CD4-positive, alpha-beta T cell treated with Interferon alpha-2 for 1 hour (primary cell): ENCODE measurements at places on chromosomes 12 and 14.
A peak's percentile ranks its signal among the peaks of the same experiment; 100 is the strongest.

- no peak for DNase-seq
Observed at GRCh38 chr12:3195859-3196483, 118.8 kb downstream of the TSPAN9 start.

DNA sequence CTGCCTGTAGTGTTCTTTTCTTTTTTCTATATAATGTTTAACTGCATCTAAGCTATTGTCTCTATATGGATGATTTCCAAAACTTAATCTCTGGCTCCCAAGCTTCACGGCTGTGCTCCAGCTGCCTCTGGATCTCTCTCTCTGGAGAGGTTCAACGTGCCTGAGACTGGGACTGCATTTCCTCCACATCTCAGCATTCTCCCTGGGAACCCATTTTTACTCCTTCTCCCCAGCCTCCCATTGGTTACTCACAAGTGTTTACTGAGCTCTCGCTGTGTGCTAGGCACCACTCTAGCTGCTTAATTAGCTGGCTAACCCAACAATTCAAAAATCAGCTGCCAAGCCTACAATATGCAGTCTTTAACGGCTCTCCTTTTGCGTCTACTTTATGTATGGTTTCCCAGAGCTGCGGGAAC is 34.7 kb downstream of the FBXL14 start:
- no peak for DNase-seq

- peak; percentile 71 for DNase-seq
Observed at GRCh38 chr12:107092669-107093416, 506 bp downstream of the CRY1 start.

DNA sequence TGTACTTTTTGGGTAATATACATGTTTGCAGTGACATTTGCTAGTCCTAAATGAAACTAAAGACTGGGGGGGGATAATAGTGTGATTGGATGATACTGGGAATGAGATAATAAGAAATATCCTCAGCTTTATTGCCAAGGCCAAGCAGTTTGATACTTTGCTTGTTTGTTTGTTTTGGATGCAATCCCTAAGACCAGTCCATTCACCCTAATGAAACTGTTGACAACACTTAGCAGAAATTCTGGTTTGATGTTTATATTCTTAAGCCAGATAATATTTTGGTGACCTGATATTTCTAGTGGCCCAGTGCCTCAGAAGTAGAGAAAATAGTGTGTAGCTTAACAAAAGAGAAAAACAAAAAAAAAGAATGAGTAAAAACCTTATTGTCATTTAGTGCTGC is 1.8 kb downstream of the PHC1 start:
- DNase-seq, result no peak

DNA sequence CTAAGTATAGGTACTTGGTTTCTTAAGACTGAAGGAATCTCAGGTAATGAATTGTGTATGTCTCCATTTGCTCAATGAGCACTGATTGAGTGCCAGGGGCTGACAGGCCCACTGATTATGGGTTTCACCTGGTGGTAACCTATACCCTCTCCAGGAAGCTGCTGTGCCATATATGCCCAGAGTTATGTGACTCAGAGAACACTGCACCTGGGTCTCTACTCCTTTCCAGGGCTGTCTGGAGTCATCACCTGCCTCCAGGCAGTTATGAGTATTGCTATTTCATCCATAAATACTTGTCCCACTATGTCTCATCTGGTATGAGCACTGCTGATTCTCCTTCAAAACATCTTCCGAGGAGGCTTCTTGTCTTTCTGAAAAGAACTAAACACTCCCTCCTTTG is 692.9 kb downstream of the BCL11B start:
- no peak for DNase-seq

DNA sequence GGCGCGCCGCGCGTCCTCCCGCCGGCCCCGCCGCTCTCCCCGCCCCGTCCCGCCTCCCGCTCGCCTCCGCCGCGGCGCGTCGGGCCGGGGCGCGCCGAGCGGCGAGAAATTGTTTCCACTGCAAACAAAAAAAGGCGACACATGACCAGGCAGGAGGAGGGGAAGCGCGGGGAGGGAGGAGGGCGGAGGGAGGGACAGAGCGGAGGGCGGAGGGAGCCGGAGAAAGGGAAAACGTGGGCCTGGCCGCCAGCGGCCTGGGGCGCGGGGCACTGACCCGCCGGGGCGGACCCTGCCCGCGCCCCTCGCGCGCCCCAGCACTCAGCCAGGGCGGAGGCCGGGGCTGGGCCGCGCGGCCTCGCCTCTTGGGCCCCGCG is at the start of gene FOXN3:
FOXN3 (minus strand) TSS at position 143 of the 374 bp plus-strand sequence. CDS start 4,757 bp downstream, outside the sequence.
- peak; percentile 89 for DNase-seq

DNA sequence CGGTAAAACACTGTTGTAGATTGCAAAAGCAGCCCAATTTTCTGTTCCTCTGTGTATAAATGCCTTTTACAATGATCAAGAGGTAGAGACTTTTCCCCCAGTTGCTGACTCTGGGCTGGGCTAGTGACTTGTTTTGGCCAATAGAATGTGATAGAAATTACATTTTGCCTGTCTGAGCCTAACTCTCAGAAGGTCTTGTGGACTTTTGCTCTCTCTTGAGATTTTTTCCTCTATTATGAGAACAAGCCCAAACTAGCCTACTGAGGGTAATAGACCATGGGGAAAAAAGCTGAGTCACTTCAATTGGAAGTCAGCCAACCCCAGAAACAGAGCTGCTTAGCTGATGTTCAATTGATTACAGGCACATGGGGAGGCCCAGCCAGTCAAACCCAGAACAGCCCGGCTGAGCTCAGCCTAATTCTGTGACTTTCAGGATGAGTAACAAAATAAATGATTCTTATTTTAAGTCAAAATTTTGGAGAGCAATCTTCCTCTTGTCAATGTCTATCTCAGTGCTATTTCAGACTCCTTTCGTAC is 61.4 kb downstream of the MYF5 start:
- no peak for DNase-seq

DNA sequence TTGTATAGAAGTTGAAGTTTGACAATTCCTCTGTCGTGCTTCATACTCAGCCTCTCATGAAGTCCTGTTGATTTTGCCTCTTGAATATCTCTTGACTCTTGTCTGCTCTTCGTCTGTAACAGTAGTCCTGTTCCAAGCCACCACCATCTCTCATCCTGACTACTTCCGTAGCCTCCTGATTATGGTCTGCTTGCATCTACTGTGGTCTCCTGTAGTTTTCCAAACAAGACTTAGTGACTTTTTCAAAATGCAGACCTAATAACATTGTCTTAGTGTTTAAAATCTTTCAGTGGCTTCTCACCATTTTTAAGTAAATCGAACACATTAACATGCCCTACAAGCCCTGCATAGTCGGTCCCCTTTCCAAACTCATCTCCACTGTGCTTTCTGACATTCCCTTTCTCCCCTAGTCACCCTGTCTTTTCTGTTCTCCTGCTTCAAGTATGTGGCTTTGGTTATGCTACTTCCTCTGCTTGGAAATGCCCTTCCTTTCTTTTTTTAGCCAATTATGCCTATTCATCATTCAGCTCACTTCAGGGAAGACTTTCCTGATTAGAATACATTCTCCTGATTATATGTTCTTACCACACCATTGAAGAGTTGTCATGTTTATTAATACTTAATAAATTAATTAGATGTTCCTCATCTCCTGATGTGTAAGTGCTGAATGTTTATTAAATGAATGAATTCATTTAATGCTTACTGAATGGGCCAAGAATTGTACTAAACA is 2.0 kb downstream of the SCYL2 start:
- no peak for DNase-seq

- no peak for DNase-seq
Observed at GRCh38 chr12:122473543-122474323, 27.0 kb downstream of the ZCCHC8 start.

DNA sequence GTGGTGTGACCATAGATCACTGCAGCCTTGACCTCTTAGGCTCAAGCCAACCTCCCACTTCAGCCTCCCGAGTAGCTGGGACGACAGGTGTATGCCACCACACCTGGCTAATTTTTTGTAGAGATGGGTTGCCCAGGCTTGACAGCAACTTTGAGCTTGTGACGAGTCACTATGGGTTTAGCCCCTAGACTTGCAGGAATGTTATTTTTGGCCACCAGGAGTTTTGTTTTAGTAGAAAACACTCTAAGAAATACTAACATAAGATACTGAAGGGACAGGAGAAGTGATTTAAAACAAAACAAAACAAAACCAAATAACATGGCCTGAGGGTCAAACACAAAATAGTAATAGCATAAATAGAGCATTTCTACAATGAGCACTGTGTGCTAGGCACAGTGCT is 26.4 kb downstream of the SETD3 start:
- no peak for DNase-seq

GRCh38 chr14:68638141-68638999 is 154.5 kb downstream of the ZFP36L1 start:
- no peak for DNase-seq

DNA sequence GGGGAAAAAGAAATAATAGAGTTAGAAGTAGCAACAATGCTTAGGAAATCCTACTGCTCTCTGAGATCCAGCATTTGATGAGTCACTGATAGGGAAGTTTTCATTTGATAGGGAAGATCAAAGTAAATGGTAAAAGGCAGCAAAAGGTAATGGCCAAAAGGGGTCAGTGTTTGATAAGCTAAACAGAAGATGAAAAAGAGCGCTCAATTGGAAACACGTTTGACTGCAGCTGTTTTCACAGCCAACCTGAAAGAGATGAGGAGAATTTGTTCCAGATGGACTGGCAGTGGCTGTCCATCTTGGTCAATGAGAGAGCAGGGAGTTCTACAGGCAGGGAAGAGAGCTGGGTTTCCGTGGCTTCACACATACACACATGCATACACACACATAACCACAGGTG is 264.2 kb downstream of the TMEM132C start:
- DNase-seq, result no peak

GRCh38 chr12:95549392-95550084 is 1.7 kb downstream of the USP44 start:
- DNase-seq, result no peak

DNA sequence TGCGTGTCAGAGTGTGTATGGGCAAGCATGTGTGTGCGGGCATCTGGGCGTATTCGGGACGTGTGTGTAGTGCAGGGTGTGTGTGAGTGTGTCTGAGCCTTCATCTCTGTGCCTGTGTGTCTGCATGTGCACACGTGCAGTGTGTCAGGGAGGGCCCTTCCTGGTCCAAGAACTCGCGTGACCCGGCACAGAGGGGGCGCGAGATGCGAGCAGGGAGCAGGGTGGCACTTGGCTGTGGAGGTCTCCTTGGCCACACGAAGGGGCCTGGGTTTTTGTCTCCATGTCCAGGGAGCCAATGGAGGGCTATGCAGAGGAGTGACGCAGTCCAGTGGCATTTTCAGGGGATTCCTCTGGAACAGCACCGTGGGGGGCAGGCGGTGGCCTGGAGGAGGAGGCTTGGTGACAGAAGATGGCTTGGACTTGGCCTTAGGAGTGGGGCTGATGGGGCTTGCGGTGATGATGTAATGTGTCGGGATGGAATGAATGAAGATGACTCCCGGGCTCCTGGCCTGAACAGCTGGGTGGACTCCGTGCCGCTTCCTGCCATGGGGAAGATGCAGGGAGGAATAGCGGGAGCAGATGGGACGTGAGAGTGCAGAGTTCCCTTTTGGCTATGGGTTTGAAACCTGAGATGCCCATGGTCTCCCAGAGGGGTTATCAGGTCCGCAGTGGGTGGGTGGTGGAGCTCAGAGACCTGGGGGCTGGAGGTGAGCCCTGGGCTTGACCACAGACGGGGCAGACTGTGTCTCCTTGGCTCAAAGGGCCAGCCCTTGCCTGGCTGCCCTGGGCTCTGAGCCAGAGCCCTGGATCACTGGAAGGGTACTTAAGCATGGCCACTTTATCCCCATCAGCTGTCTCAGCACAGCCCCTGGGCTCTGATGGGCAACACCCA is 208.3 kb downstream of the PHETA1 start:
- DNase-seq, result no peak

- no peak for DNase-seq
Observed at GRCh38 chr14:101630056-101630965, 69.0 kb downstream of the DIO3 start.

GRCh38 chr14:95523051-95523814 is 6.8 kb upstream of the SYNE3 start:
- peak; percentile 76 for DNase-seq

GRCh38 chr14:77026930-77027537 is 1.5 kb downstream of the IRF2BPL start:
- peak; percentile 68 for DNase-seq

DNA sequence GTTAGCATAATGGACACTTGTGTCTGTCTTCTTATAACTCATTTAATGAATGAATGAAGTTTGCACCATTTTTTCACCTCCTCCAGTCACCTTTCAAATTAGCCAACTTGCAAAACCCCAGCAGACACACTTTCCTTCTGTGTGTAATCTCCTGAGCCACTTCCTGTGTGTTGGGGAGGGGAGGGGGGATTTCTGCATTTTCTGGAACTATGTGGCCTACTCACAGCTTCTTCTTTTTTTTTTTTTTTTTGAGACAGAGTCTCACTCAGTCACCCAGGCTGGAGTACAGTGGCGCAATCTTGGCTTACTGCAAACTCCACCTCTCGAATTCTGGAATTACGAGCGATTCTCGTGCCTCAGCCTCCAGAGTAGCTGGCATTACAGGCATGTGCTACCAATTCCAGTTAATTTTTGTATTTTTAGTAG is 4.1 kb upstream of the SERPINA1 start:
- DNase-seq, result peak; percentile 73

DNA sequence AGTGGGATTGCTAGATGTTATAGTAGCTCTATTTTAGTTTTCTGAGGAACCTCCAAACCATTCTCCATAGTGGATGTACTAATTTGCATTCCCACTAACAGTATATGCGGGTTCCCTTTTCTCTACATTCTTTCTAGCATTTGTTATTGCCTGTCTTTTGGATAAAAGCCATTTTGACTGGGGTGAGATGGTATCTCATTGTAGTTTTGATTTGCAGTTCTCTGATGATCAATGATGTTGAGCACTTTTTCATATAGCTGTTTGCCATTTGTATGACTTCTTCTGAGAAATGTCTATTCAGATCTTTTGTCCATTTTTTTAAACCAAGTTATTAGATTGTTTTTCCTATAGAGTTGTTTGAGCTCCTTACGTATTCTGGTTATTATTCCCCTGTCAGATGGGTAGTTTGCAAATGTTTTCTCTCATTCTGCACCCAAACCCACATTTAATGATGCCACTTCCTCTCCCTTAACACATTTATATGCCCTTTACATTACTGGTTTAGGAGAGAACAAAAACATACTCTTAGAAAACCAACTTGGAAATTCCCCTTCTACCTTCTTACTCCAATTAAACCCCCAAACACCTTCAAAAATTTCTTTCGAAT is 48.2 kb downstream of the NELL2 start:
- DNase-seq, result peak; percentile 66

DNA sequence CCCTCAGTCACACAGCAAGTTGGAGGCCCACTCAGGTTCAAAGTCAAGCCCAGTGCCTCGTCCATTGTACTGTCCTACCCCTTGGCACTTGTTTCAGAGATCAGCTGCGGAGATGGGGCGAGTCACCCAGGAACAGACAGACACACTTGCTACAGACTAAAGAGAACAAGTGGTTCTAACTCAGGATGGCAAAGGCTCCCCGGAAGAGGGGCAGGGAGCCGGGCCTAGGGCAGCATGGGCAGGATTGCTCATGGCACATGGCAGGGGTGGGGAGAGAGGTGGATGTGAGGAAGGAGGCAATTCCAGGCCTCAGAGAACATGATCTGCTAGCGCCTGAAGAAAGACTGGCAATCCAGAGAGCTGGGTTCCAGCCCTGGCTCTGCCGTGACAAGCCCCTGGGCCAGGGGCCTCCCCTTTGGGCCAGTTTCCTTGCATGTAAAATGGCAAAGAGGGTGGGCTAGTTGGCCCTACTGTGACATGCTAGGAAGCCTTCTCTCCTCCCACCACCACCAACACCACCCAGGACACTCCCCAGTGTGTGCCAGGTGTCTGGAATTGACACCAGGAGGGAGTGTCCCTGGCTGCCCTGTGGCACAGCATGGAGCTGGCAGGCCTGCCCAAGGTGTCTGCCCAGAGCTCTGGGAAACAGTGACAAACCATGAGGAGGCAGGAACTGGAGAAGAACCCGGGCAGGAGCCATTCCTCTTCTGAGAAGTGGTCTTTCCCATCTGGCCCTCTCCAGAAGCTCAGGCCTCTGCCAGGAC is 24.0 kb upstream of the IRF2BPL start:
- DNase-seq, result no peak
